Hair follicle dermal papilla cell (primary cell): ENCODE measurements at places on chromosomes 2 and 18. TPM values are rescaled to one million over a fixed set of nuclear protein-coding genes. Genes with fewer than 3 reads are reported as not detected.

Gene CFAP210
- 0.12 TPM in 1 of 2 replicates, not detected in the other for total RNA-seq

Gene TLX2
- total RNA-seq: not detected in 2 replicates

Gene GYPC
- total RNA-seq: 120 and 135 TPM in 2 replicates

Gene EPB41L5
- 10.4 and 15.7 TPM in 2 replicates for total RNA-seq

Gene TEX44
- total RNA-seq: not detected in 2 replicates

Gene SAG
- total RNA-seq: not detected in 2 replicates

Gene DRC1
- total RNA-seq: 0.16 and 0.24 TPM in 2 replicates

Gene DCDC2C
- not detected in 2 replicates for total RNA-seq

Gene AQP12B
- not detected in 2 replicates for total RNA-seq

Gene TUBA3E
- total RNA-seq: not detected in 2 replicates

Gene EFR3B
- 0.16 and 0.49 TPM in 2 replicates for total RNA-seq

Gene PLB1
- 1.8 and 2.6 TPM in 2 replicates for total RNA-seq

Gene ABCA12
- total RNA-seq: 0.12 TPM in 1 of 2 replicates, not detected in the other

Gene PLEK
- total RNA-seq: not detected in 2 replicates

Gene SULT1C4
- total RNA-seq: 0.16 TPM in 1 of 2 replicates, not detected in the other

Gene DSC2
- 0.12 and 0.32 TPM in 2 replicates for total RNA-seq

Gene NFU1
- 23.5 and 25.4 TPM in 2 replicates for total RNA-seq

Gene ABCG8
- not detected in 2 replicates for total RNA-seq

Gene ZNF396
- 1.1 and 1.2 TPM in 2 replicates for total RNA-seq

Gene LRRFIP1
- 56.5 and 57.0 TPM in 2 replicates for total RNA-seq

Gene LRATD1
- 1.3 and 4.9 TPM in 2 replicates for total RNA-seq
